CD4-positive, alpha-beta T cell treated with Interleukin-4 for 4 hours (primary cell): ENCODE measurements at places on chromosomes 2 and 18.

DNA sequence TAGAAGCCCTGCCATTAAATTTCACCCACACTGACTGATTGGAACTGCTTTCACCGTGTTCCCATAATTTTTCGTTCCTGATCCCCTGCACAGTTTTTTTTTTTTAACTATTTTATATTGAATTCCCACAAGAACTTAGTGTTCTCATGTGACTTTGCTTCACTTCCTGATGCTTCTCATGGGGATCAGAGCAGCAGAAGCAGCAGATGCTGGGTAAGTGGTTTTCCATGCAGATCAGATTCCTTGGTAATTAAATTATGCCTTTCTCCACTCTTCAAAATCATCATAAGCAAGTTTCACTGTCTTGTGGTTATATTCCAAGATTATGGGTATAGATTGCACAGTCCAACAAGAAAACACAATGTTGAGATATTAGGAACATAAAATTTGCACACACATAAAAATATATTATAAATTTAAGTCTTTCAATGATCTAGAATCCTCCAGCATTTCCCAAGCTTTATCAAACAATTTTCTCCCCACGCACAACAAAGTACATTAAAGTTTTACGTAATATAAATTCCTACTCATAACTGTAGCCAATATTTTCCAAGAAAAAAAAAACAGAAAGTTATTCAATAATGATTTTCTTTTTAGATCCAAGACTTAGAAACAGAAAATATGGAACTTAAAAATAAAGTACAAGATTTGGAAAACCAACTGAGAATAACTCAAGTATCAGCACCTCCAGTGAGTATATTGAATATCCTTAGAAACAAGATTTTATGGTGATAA lies 277.9 kb downstream of the GULP1 start:
- no peak for DNase-seq

DNA sequence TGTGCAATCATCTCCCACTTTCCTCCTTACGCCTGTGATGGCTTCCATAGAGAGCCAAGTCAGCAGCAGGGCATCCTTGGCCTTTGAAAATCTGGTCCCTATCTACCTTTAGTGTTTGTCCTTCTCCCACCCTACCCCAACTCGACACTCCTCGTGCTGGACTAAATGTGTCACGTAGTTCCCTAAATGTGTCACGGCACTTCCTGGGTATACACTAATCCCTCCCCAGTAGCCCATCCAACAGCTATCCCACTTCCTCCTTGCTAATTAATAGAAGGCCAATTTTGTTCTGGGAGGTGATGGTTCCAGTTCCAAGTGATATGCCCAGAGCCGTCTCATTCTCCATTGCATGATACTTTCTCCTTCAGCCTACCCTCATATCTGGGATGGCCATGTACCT lies 36.5 kb upstream of the ZFP36L2 start:
- DNase-seq = no peak

DNA sequence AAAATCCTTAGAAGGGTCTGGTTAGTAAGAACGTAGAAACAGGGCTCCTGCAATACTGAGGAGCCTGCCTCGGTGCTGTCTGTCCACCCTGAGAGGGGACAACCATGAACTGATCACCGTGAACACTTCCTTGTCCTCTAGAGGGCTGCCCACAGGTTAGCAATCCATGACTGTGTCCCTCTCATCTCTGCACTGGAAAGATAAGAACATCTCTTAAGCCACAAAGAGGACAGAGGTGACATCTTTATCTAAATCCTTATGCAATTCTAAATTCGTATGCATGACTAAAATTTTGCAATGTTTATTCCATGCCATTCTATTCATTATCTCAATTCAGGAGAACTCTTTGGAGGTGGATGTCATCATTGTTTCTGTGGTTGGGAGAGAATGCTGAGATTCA lies 12.8 kb downstream of the EFR3B start:
- DNase-seq = no peak

DNA sequence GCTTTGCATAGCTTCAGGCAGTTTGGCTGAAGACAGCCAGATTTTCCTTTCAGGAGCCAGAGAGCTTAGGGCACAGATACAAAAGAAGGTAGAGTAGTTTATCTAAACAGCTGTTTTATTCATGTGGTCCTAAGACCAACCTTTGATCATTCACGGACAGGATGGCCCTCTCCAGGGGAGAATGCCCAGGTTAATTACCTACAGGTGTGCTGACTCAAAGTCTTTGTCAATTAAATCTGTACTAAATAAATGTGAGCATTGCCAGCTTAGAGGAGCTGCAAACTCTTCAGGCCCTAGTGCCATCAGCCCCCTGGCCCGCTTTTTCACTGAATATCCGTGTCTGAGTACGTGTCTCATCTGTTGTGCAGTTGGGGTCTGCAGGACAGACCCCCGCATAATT lies 554.7 kb downstream of the NUP35 start:
- DNase-seq = no peak

DNA sequence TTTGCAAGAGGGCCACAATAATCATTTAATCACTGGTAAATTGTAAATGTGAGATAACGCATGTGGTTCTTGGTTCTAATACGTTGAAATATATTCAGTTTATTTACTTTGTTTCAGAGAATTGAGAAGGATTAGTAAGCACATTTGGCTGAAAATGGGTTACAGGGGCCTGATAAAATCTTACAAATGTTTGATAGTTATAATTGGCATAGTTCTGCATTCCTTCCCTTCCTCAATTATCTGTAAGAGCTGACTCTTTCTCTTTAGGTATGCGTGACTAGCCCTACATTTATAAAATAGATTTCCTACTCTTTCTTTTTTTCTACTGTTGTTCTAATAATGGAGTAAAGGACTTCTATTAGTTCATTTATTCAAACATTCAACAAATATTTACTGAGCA lies 685.2 kb downstream of the NUP35 start:
- DNase-seq = no peak

DNA sequence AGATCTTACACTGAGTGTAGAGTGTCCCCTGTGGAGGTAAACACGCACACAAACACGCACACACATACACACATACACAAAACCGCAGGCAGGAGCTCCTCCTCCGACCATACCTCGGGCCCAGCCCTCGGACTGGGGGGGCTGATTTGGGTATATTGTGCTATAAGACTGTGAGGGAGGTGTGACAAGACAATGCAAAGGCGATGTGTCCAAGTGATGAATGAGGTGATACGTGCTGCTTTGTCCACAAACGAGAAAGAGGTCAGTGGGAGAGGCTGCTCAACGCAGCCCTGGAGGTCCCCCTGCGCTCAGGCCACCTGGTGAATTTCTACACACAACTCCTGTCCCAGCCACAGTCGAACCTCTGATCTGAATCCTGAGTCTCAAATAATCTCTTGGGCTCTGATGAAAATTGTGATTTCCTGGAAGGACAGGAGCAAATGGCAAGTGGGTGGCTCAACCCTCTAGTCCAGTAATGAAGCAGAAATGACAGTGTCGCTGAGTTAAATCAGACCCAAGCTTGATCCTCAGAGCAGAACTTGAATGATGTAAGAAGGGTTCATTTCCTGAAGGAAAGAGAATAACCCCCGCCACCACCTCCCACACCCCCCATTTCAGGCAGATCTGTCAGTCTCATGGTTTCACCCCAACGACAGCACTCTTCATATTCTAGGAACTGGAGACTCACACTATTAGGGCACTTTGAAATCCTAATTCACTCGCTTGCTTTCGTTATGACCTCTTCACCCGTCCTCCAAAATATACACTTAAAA lies 48.9 kb upstream of the ASXL2 start:
- no peak for DNase-seq

DNA sequence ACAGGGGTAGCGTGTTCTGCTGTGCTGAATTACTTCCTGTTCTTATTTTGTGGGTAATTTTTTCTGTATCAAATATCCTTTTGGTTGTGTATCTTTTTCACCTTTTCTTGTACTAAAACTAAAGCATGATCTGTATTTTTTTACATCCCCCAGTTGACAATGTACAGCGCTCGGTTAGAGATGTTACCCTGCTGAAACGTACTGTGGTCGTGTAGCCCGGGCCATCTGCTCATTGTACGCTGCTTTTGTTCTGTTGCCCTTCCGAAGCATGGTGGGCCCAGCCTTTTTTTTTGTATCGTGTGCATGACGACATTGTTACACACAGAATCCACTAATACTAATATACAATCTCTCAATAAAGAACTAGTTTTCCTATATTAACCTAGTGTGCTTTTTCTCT lies 233.1 kb downstream of the HAUS1 start:
- no peak for DNase-seq

- no peak for DNase-seq
Observed at GRCh38 chr2:36068086-36068485, 287.5 kb upstream of the CRIM1 start.

DNA sequence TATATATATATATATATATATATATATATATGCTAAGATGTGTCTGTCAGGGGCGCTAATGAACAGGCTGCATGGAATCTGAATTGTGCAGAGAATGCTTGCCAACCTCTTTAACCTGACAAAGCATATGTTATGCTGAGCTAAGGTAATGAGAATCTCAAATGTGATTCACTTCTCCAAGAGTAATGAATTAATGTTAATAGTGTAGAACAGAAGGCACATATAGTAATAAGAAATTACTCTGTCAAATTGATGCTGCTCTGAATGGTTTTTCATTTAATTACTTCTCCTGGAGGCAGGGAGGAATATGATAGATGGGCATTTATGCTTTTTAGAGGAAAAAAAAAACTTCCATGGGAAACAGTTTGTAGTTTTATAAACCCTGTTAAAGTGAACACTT lies 35.4 kb downstream of the COX7A2L start:
- DNase-seq = no peak

- DNase-seq = no peak
Observed at GRCh38 chr2:120748741-120749140, 13.1 kb downstream of the GLI2 start.

GRCh38 chr2:165536851-165537499 lies 67.5 kb downstream of the CSRNP3 start:
- no peak for DNase-seq

DNA sequence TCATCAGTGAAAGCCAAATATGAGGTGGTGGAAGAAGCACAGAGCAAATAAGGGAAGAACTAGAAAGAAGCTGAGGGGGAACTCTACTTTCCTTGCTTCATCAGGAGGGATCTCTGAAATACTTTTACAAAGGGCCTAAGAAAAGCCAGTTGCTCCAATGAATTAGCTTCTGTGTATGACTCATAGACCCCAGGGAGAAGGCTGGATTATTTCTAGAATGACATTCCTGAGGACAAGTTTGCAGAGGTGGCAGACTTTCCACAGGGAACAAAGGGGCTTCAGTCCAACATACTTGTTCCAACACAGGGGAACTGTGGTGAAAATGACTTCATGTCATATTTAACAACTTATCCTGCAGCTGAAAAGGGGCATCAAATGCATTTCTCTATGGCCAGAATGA lies 29.0 kb downstream of the DOK1 start:
- DNase-seq = no peak

DNA sequence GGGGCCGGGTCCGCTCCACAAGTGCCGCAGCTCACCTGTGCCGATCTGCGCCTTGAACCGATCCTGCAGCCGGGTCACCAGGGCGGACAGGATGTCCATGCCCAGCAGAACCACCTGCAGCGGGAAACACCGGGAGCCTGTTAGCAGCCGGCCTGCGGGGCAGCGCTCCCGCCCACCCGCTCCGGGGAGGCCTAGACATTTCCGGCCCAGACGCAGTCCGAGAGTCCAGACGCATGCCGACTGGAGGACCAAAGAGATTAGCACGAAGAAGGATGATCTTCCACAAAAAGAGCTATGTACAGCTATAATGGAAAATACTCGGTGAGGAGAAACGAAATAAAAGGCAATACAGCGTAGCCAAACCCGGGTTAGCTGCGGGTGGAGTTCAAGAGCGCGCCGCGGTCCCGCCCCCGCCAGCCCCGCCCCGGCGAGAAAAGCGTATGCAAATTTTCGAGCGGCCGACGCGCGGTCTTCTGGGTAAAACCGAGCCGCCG lies 421 bp upstream of the RNU4ATAC start:
- no peak for DNase-seq

GRCh38 chr2:30266705-30267104 lies 35.4 kb downstream of the LBH start:
- no peak for DNase-seq

DNA sequence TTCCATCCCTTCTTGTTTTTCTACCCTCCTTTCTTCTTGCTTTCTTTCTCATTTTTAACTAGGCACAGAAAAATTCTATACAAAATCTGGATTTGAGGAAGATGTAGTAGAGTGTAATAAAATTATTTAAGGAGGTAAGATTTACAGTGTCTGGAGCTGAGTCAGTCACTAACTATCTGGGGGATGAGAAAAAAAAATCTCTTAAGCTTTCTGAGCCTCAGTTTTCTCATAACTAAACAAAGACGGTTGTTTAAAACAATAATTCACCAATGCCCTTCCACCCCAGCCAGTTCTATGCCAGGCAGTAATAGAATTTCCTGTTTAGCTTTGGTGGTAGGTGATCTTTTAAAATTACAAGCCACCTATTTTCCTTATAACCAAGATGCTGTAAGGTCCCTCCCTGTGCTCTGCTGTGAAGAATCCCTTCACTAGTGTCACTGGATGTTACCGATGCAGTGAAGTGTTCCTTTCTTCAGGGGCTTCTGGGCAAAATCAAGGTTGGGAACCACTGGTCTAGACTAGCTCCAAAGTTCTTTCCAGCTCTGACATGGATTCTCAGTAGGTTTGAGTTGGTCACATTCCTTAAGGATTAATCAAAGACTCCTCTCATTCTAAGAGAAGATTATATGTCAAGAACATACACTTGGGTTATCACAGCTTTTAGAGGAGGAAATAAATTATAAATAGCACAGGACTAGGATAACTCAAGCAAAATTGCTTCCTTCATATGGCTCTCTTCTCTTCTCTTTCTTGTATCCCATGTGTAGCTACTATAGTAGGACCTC lies 289.0 kb downstream of the CDH2 start:
- no peak for DNase-seq
